Stimulated activated CD8-positive, alpha-beta memory T cell treated with anti-CD3 and anti-CD28 coated beads, Interleukin-7, amount 100 ng/mL, for 1 hour (primary cell): ENCODE measurements at places on chromosomes 5 and 9.
A peak's percentile ranks its signal among the peaks of the same experiment; 100 is the strongest.

GRCh38 chr5:55903121-55903701 lies 52.1 kb downstream of the IL31RA start:
- peak; percentile 44 for DNase-seq

- DNase-seq, result no peak
These were observed at the start of gene PPIC for GRCh38 chr5:123036391-123037103. TSS of gene PPIC (minus strand) at chr5:123036725. CDS start at chr5:123036625, 100 bp downstream.

DNA sequence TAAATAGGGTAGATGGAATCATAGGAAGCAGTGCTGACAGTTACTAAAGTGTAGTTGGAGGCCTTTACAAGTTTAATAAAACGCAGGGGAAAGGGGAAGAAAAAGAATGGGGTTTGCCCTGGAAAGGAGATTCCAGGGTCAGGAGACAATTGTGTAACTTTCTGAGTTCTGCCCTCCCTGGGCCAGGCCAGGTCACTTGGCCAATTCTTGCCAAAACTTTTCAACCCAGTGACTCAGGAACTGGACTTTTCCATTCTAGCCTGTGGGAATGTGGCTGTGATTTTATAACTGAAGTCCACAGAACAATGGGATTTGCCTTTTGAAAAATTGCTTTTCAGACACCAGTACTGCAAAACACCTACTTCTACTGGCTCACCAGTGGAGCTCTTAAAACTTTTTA lies 289.8 kb upstream of the ANKRD55 start:
- no peak for DNase-seq

- no peak for DNase-seq
These were observed 89.2 kb downstream of the LPAR1 start for GRCh38 chr9:110949081-110949480.

DNA sequence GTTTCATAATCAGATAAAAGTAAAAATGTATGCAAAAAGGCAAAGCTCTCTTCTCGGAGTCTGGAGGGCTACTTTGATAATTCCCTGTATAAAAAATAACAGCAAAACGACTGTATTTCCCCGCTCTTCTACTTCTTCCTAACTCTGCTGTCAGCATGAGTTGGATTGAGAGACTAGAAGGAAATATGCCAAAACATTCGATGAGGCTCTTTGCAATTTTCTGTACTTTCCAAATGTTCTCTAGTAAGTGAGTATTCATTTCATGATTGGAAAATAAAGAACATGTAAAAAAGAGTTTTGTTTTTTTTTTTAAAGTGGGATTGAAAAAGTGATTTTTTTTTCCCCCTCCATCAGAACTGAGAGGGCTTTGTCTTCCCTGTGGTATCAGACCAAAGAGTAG lies 677.5 kb downstream of the ACTL7B start:
- no peak for DNase-seq

- no peak for DNase-seq
These were observed 167.0 kb downstream of the TTC39B start for GRCh38 chr9:15140051-15140450.

- DNase-seq, result no peak
These were observed 134.1 kb upstream of the IFNE start for GRCh38 chr9:21616082-21616778.

DNA sequence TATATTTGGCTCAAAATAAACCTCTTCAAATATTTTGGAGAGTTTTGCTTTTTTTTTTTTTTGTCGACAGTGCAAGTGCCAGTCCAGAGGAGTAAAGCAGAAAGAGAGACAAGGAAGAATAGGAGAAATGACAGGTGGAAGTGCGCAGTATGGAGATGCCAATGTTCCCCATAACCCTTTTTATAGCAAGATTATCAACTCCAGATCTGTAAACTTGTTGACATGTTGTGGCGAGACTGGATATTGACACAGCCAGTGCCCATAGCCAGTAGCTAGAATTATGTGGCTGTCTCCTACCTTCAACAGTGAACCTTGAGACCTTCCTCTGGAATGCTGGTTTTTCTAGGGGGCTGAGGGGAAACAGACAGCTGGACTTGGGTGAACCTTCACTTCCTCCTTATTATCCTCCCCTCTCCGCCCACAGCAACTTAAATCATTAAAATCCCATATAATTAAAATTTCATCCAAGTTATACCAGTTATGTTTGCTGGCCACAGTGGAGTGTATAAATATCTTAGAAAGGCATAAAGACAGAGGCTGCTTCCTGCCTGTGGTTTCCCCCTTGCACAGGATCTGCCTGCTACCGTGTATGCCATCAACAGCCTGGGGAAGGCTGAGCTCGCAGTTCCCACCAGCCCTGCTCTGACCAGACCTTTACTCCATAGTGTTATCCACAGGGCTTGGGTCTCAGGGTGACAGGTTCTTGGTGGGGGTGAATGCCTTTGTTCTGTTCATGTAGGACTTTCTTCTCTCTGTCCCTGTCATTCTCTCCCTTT lies 112.3 kb upstream of the ANKH start:
- no peak for DNase-seq

- DNase-seq, result no peak
These were observed 90.2 kb upstream of the TAS2R1 start for GRCh38 chr5:9720361-9720760.

GRCh38 chr9:126699401-126699881 lies 85.7 kb downstream of the LMX1B start:
- no peak for DNase-seq

- DNase-seq, result no peak
These were observed 14.1 kb downstream of the SPATA9 start for GRCh38 chr5:95668728-95669127.

DNA sequence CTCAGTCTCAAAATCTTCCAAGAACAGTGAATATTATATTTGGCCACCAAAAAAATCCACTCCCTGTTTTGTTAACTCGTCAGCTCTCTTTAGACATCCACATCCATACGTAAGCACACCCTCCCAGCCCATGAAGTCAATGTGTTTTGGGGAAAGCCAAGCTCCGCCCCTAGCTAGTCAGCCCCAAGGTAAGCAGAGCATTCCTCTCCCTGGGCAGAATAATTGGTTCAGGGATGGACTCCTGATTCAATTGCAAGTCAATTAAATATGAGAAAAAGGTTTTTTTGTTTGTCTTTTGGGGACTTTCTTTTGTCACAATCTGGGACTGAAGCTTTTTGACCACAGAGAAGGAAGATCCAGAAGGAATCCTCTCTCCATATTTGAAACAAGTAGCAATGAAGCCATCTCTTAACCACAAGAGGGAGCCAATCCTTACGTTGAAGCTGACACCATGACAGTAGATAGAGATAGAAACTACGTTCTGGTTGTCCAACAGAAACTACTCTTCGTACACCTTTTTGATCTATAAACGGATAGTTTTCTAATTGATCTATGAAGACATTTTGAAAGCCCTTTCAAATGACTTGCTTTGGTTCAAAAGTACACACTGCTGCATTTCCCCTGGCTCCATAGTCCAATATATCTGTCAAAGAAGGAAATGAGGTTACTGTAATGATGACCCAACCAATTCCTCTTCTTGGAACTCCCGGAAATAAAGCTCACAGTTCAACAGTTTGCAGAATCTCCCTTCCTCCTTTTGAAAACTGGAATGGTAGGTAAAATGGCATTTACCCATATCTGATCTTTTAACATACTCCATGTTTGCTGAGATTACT lies 166.4 kb downstream of the TLE1 start:
- no peak for DNase-seq

- DNase-seq, result no peak
These were observed 166.4 kb downstream of the KDM4C start for GRCh38 chr9:6924149-6924548.

DNA sequence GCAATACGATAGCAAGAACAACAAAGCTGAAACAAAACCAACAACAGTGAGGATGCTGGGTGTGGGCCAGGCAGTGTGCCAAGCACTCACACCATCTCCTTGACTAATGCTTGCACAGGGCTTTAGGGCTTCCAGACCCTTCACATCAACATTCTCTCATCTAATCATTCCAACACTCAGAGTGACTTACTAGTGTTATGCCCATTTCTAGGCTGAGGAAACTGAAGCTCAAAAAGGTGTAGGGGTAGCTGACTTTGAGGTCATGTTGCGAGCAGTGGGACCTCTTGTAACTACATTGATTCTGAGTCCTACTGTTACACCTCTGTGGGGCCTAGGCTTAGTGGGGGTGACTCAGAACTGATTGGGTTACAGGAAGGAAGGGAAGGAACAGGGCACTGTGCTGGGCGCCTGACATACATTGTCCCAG lies 9.7 kb downstream of the ANGPTL2 start:
- no peak for DNase-seq

- no peak for DNase-seq
These were observed 60.3 kb downstream of the DUSP1 start for GRCh38 chr5:172710676-172711075.
